ENCODE measurements at places on chromosomes 3 and 15. TPM values are rescaled to one million over a fixed set of nuclear protein-coding genes. Genes with fewer than 3 reads are reported as not detected.
A peak's percentile ranks its signal among the peaks of the same experiment; 100 is the strongest.

The RARB gene
- polyA plus RNA-seq: 10.5 TPM

The FOXL2NB gene
- 0.06 TPM for polyA plus RNA-seq

The EIF2A gene
- 152 TPM for polyA plus RNA-seq

The RETNLB gene
- not detected for polyA plus RNA-seq

The PLA2G4E gene
- 2.0 TPM for polyA plus RNA-seq

The LZTFL1 gene
- polyA plus RNA-seq: 15.2 TPM

The PSMD2 gene
- 163 TPM for polyA plus RNA-seq

The ZNF609 gene
- 14.9 TPM for polyA plus RNA-seq

The TRPM1 gene
- not detected for polyA plus RNA-seq

The ITIH1 gene
- not detected for polyA plus RNA-seq

GRCh38 chr3:175410251-175410650 is 551.1 kb downstream of the NAALADL2 start:
- DNase-seq: no peak

DNA sequence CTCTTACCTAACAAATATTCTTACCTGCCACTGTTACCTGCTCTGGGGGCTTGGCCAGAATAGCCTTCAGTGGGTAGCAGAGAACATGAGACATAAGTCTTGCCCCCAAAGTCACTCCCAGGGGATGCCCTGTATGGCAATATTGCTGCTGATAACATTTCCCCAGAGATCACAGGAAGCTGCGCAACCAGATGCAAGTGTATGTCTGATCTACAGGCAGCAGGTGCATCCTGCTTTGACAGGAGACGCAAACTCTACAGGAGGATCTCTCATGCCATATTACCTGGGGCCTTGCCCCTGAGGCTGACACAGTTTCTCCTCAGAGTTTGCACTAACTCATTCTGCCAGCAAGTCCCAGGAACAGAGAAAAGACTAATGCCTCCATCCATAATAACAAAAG is 174.4 kb upstream of the LPP start:
- no peak for DNase-seq

DNA sequence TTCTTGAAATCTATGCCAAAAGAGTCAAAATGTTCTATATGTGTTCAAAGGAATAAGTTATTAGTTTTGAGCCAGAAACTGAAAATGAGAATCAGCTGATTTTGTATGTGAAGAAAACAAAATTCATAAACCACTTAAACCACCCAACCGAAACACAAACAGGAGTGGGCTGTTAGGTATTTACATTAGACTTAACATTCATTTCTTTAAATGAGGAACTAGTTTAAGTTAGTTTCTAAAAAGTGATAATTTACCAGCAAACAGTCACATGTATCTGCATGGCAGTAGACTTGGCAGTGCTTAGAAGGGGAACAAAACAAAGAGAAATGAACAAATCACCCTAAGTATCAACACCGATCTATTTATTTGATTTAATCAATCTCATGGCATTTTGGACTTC is 128.0 kb downstream of the GMNC start:
- no peak for DNase-seq

DNA sequence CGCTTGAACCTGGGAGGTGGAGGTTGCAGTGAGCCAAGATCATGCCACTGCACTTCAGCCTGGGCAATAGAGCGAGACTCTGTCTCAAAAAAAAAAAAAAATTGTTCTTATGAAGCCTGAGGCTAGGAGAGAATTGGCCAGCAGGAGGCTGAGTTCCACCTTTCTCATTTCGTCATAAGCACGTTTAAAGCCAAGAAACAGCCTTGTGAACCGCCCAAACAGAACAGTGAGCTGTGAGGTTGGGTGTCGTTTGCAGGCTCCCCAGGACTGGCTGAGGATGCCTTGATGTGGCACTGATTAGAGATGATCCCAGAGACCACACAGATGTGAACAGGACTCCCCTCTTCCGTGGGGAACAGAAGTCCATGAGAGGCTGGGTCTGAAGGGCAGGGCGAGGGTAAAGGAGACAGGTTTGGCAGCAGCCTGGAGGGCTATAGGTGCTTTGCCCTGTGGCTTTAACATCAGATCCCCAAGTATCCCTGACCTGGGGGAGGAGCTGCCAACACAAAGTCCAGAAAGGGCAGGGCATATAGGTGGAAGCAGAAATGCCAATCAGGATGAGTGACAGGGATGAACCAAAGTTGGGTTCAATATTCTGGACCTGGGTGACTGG is 52.9 kb downstream of the CLEC3B start:
- DNase-seq: no peak

- no peak for DNase-seq
Measured at GRCh38 chr3:52123106-52123725, 31.0 kb downstream of the POC1A start.

GRCh38 chr3:31714495-31715280 is 182.0 kb downstream of the STT3B start:
- DNase-seq: no peak

GRCh38 chr15:94259863-94260262 is 28.5 kb downstream of the MCTP2 start:
- no peak for DNase-seq

DNA sequence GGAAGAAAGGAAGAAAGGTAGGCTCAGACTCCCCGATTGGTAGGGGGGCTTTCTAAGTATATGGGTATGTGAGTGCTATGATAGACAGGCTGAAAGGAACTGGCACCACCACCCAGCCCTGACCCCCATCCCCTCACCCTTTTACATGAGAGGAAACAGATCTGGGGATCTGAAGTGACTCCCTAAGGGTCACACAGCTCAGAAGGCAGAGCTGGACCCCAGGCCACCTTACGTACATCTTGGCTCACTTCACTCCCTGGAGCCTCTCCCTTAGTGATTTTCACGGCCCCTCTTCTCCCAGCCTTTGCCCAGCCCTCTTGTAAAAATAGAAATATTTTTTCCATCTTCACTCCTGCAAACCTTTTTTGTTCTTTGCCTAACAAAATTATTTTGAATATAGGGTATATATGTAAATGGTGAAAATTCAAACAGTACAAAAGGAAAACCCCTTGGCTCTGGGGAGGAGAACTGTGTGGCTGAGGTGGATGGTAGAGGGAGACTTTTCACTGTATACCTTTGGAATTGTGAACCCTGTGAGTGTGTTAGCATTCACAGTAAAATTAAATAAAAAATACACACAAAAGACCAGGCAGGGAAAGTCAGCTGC is 34.8 kb upstream of the POLG start:
- DNase-seq: no peak

DNA sequence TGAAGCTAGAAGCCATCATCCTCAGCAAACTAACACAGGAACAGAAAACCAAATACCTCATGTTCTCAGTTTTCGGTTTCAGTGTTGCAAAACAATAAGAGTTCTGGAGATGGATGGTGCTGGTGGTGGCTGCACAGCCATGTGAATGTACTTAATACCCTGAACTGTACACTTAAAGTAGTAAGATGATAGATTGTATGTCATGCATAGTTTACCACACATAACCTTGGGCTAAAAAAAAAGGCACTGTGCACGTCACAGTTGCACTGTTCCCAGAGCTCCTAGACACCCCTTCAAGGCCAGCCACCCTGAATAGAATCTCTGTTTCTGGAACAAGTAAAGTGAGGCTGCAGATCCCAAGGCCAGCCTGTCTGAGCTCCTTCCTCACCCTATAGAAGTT is 243.3 kb upstream of the IGF1R start:
- no peak for DNase-seq

- no peak for DNase-seq
Measured at GRCh38 chr3:34174740-34175139, 376.3 kb downstream of the PDCD6IP start.

- no peak for DNase-seq
Measured at GRCh38 chr3:53724566-53724965, 121.7 kb downstream of the CHDH start.

- DNase-seq: no peak
Measured at GRCh38 chr3:174016186-174016585, 618.6 kb downstream of the NLGN1 start.

DNA sequence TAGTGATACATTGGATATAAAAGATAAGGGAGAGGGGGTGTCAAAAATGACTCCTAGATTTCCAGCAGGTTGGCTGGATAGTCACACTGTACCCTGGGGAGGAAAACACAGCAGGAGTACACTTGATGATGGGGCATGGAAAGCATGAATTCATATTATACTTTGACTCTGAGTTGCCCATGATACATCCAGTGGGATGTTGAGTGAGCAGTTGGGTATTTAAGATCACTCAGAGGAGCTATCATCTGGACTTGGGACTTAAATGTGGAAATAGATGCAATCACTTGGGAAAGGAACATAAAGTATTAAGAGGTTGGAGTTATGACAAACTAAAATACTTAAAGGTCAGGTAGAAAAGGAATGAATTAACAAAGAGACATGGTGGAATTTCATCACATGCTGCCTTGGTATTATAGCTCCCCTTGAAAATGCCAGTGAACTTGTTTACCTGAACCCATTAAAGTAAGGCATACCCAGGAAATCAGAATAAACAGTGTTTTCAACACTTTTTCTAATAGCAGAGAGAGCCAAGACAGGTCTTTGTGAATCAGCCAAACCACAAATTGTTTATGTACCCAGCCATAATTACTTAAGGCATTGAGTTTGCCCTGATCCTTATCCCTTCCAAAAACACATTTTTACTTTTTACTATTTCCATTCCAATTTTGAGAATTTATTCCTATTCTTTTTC is 49.9 kb upstream of the ABI3BP start:
- no peak for DNase-seq

DNA sequence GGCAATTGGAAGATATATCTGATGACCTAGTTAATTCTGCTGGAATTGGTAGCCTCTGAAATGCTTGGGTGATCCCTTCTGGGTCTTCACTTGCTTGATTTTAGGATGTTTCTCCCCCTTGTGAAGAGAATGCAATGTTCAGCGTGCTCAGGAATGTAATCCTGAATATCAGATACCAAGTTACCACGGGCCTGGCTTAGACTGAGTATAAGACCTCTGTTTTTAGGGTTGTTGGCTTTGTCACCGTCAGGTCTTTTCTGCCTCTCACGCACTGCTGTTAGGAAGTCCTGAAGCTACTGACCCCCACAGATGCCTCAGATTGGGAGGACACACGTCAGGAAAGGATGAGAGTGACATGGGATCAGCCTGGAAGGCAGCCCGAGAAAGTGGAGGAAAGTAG is 198.5 kb downstream of the CDIN1 start:
- no peak for DNase-seq

GRCh38 chr15:91408476-91409076 is 308.5 kb downstream of the SV2B start:
- DNase-seq: no peak

DNA sequence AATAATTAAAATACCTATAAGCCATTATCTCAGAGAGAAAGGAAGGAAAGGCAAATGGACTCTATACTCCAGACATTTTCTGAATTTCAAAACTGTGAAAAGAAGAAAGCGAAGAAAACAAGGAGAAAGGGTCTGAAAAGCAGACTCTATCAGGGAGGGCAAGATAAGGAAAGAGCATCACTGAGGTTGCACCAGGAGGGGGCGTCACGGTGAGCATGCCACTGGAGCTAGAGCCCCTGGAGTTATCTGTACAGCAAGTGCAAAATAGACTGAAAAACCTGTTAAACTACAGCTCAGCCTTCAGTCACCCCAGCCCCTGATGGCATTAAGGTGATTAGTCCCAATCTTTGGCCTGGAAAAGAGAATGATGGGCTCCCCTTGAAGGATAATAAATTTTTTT is 514.3 kb downstream of the GABRG3 start:
- no peak for DNase-seq

DNA sequence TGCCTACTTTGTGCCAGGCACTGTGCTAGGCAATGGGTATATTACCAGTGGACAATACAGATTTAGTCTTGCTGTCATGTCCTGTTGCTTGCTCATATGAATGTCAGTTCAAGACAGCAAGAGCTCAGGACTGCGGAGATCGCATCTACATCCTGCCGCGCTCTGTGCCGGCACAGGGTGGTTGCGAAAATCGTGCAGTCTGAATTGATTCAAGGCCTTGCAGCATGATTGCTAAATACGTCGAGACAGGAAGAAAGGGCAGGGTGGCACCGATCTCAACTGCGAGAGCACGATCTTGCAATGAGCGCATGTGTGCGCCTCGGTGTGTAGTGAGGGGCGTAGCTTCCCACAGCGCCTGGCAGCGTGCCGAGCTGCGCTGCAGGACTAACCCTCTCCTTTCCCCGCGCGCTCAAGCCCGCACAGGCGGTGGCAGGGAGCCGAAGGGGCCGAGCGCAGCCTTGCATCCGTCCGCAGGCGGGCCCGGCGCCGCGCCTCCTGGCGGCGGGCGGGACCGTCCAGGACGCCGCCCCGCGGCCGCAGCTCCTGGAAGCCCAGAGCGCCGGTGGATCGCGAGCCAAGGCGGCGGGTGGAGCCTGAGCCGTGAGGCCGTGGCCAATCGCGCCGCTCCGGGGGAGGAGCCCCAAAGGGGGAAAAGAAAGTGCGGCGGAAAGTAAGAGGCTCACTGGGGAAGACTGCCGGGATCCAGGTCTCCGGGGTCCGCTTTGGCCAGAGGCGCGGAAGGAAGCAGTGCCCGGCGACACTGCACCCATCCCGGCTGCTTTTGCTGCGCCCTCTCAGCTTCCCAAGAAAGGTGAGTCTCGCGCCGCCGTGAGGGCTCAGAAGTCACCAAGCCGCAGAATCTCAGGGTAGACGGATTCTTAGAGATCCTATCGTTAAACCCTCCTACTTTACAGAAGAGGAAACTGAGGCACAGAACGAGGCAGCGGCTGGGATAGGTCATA is at the start of gene IL1RAP:
Gene IL1RAP (plus strand): TSS at position 677 of the 962 bp plus-strand sequence. CDS start 50,205 bp downstream, outside the sequence.
- DNase-seq: peak; percentile 79

DNA sequence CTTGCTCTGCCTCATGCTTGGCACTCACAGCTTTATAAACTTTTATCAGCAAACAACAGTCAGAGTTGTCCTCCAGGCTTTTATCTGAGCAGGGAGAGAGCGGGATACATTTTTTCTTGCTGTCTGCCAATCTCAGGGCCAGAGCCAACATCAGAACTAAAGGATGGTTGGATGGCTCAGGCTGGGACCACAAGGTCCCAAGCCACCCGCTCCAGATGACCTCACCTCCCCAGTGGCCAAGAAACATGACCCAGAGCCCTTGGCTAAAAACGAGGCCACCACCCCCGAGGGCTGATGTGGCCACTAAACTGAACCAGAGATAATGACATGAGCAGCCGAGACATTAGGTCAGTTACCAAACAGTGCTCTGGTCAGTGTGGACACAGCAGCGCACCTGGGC is 18.8 kb upstream of the SPATA12 start:
- no peak for DNase-seq

DNA sequence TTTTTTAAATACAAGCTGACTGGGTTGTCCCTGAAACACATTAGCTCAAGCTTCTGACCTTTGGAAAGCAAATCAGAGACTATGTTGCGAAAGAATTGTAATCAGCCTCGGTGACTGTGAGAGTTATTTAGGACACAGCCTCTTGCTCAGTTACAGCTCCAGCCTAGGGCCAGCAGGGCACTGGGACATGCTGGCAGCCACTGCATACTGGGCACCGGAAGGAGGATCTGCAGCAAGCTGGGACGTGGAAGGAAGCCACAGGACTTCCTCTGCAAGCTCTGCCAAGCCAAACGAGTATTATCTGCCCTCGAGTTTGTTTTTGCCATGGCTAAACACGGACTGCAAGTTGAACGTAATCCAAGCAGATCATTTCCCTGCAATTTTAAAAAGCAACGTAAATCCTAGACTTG is 24.4 kb upstream of the COPG1 start:
- DNase-seq: no peak

- DNase-seq: no peak
Measured at GRCh38 chr3:108099679-108100428, 9.0 kb upstream of the CD47 start.
